ENCODE measurements at places on chromosomes 12 and 14. TPM values are rescaled to one million over a fixed set of nuclear protein-coding genes. Genes with fewer than 3 reads are reported as not detected.

The OR6C4 gene
- total RNA-seq: not detected

- no peak for DNase-seq
Measured at GRCh38 chr12:40742041-40742440, 49.8 kb downstream of the CNTN1 start.

The FAM181A gene
- total RNA-seq: not detected

DNA sequence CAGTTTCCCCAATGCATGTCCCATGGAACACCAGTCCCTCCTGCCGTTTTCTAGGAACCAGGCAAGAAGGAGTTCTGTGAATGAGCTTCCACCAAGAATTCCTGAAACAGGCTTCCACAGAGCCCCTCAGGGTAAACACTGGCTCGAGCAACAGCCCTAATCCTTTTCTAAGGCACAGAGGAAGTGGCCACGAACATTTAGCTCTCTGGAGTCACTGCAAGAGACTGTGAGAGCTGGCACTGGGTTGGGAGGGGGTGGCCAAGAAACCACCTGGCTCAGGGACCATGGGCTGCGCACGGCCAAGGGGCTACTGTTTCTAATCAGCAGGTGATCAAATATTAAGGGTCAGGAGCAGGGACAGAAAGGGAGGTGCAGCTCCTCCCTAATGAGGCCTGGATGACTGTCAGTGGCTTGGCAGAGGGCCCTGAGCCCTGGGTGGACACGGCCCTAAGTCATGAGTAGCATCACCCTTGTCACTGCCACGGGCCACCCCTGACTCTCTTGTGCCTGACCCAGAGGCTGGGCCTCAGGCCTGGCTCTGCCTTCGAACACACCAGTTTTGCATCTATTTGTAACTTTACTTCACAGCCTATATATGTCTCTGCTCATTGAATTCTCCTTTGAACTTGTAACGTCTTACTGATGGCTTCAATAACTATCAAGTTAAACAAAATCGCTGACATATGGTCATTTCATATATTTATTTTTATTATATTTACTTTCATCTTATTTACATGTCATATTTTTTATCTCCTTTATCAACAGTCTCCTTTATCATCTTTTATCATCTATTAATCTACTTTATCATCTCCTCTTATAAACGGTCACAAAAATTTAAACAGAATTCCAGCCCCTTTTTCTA, 154.0 kb downstream of the DICER1 start:
- no peak for DNase-seq

The RBP5 gene
- 0.46 TPM for total RNA-seq

GRCh38 chr14:69770559-69770958, 3.6 kb downstream of the SRSF5 start:
- no peak for DNase-seq

DNA sequence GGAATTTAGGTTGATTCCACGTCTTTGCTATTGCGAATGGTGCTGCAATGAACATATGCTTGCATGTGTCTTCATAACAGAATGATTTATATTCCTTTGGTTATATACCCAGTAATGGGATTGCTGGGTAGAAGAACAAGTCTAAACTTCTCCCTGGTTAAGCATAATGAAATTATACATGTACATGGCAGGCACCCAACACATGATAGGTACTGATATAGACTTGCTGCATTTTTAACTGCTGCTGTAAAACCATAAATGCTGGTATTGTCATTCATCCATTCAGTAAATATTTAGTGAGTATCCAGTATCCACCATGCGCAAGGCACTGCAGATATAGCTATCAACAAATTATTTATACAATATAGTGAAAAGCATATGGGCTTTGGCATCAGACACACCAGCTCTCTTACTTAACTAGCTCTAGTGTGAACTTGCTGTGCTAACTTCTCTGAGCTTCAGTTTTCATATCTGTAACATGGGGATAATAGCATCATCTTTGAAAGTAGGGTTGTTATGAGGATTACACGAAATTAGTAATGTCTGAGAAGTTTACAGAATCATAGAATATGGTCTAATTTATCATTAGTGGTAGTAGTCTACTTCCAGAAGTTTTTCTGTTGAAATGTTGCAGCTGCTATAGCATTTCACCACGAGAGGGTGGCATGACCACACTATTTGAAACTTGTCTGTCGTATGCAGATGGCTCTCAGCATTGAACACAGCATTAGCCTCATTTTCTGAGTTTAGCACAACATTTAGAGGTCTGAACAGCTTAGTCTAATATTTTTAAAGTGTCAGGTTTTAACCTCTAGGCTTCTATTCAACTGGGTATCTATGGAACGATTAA, 32.0 kb upstream of the SEL1L start:
- DNase-seq: no peak

DNA sequence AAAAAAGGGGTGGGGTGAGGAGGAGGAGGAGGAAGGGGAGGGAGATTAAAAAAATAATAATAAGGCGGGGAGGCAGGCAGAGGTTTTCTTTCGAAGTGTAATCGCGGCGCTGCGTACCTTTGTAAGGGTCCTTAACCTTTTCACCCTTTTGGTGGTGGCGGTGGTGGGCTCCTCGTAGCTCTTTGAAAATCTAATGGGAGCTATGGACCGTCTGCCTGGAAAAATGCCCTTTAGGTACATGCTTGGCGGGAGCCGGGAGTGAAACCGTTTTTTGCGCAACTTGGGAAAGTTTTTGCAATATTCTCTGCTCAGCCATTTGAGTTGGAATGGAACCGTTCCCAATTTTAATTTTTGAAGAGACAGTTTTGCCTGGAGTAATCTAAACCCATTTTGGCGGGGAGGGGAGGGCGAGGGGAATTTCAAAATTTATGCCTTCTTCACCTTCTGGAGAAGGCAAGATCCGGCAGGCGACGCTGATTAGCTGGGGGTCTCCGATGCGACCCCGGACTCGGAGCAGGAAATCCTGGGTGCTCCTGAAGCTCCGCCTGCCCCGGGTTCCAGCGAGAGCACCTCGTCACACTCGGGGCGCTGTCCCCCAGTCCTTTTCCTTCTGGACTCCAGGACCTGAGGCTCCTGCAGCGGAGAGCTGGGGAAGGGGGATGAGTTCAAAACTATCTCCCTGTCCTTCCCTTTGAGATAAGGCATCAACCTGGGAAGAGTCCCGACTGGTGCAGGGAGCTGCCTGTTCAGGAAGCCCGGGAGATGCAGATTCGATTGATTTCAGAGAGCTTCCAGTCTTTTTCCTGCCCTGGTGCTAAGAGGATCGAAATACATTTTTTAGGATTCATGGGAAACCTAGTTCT, 74.6 kb upstream of the TBX5 start:
- no peak for DNase-seq

DNA sequence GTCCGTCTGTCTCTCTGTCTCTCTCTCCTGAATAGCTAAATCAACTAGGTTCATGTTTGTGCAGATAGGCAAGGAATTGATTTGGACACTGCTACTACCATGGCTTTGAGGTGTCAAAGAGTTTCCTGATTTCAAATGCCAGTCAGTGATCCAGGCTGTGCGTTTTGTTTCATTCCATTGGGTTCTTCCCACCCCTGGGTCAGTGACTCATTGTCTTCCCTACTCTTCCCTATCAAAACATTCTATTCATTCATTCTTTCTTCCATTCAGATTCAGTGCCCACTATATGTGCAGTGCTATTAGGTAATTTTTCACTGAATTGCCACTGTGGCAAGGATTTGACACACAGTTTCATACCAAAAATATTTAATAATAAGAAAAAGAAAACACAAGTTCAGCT, 50.4 kb downstream of the RPH3A start:
- no peak for DNase-seq

DNA sequence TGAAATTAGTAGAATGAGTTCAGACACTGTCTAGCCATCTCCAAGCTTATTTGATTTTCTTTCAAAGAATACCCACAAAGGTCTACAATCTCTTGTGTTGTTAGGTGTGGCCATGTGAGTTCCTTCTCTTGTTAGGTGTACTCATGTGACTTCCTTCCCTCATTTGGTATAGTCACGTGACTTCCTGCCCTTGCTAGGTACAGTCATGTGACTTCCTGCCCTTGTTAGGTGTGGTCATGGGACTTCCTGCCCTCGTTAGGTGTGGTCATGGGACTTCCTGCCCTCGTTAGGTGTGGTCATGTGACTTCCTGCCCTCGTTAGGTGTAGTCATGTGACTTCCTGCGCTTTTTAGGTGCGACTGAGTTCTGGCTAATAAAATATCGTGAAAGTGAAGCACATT, 179.6 kb downstream of the TMX1 start:
- DNase-seq: no peak

DNA sequence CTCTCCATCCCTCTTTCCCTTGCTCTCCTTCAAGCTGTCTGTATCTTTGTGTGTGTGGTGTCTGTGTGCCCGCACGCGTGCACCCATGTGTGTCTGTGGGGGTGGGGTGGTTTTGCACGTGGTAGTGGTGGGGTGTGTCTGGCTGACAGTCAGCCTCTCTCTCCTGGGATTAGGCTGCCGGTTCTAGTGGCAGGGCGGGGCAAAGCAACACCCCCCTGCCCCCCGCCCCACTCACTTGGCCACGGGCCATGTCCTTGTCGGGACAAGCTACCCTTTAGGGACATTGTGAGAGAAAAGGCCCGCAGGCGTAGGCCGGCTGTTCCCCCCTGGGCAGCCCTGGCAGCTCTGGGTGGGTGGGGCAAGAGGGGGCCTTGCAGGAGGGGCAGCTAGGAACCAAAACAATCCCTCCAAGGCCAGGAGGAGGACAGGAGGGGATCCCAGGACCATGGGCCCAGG, 182.6 kb downstream of the ALG10 start:
- DNase-seq: no peak

GRCh38 chr14:95183082-95183481, 25.8 kb upstream of the DICER1 start:
- no peak for DNase-seq

The SYT1 gene
- total RNA-seq: 0.38 TPM

- no peak for DNase-seq
Measured at GRCh38 chr12:114221957-114222630, 183.8 kb downstream of the TBX5 start.

The CFAP73 gene
- not detected for total RNA-seq

The GDF3 gene
- total RNA-seq: not detected

GRCh38 chr14:103292426-103293374, 41.3 kb upstream of the EIF5 start:
- DNase-seq: peak; percentile 85

- no peak for DNase-seq
Measured at GRCh38 chr12:104910196-104910840, 47.8 kb downstream of the SLC41A2 start.
